ENCODE measurements at places on chromosomes 3 and 15.

DNA sequence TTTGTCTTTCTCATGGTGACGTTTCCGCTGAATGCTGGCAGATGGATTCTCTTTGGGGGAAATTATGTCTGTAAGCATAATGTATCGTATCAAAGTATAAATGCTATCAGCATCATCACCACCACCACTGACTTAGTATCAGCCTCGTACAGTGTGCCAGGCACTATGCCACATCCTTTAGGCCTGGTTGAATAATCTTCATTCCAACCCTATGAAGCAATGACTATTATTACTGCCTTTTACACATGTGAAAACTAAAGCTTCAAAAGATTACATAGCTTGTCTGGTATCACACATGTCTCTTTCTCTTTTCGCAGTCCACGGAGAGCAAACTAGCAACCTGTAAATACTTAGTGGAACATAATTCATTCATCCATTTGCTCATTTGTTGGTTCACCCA is 166.7 kb upstream of the PRICKLE2 start:
- no peak for DNase-seq

GRCh38 chr3:195263193-195263924 is 7.6 kb downstream of the XXYLT1 start:
- no peak for DNase-seq

GRCh38 chr3:71120012-71120411 is 463.5 kb downstream of the FOXP1 start:
- DNase-seq: no peak

DNA sequence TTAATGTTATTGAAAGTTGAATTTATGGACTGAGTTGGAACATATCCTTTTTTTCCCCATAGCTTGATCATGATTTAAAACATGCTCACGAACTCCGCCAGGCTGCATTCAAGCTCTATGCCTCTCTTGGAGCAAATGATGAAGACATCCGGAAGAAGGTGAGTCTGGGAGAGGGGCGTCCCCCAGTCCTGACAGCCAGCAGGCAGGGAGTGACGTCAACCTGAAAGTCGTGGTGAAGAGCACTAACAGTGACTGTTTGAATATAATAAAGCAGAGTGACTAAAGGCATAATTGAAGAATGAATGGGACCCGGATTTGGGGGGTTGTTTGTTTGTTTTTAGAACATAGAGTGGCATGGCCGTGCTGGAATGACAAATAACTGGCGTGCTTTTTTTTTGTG is 57.9 kb downstream of the ARMC8 start:
- DNase-seq: no peak

GRCh38 chr3:70853161-70853944 is 540.9 kb upstream of the MDFIC2 start:
- DNase-seq: no peak

GRCh38 chr15:81418891-81419290 is 44.9 kb upstream of the TMC3 start:
- DNase-seq: no peak

- DNase-seq: no peak
These were observed 56.8 kb upstream of the INSYN1 start for GRCh38 chr15:73809728-73810501.

GRCh38 chr3:20652231-20652986 is 466.4 kb upstream of the SGO1 start:
- no peak for DNase-seq

- no peak for DNase-seq
These were observed 50.9 kb downstream of the CEP63 start for GRCh38 chr3:134536781-134537180.

GRCh38 chr3:157100096-157100477 is 59.9 kb downstream of the CCNL1 start:
- no peak for DNase-seq

GRCh38 chr15:64466408-64467141 is 6.2 kb downstream of the ZNF609 start:
- DNase-seq: no peak

DNA sequence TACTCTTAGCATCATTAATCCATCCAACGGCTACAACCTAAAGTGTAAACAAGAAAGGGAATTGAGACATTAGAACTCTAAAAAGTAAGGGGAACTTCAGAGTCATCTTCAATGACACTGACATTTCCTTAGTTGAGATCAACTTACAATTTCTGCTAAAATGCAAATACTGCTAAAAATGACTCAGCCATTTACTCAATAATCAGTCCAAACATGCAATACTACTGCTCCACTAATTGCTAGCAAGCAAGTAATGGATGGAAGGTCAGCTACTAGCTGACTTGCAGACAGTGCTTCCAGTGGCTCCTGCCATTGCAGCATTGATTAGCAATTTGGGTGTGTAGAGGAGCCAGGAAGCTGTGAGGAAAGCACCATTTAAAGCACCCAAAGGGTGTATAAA is 28.4 kb downstream of the CD200R1L start:
- no peak for DNase-seq

GRCh38 chr3:43810797-43811196 is 120.1 kb downstream of the ABHD5 start:
- no peak for DNase-seq

GRCh38 chr3:147943265-147943945 is 534.2 kb downstream of the ZIC1 start:
- no peak for DNase-seq

- DNase-seq: no peak
These were observed 310.6 kb downstream of the MAGI1 start for GRCh38 chr3:65728138-65728537.

DNA sequence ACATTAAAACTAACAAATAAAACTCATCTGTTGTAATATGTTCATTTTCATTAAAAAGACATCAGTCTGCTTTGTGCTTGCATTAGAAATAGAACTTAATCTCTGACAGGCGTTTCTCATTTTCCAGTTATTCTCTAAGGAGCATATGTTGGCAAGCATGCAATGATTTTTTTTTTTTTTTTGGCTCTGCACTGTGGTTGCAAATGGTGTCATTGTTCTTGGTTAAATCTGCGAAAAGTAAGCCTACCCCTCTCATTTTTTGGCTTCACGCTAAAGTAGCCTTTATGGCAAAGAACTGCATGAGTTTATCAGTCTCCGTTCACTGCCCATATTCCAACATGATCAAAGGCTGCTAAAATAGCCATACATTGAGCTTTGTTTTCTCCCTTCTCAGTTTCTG is 403.2 kb downstream of the MECOM start:
- DNase-seq: no peak

DNA sequence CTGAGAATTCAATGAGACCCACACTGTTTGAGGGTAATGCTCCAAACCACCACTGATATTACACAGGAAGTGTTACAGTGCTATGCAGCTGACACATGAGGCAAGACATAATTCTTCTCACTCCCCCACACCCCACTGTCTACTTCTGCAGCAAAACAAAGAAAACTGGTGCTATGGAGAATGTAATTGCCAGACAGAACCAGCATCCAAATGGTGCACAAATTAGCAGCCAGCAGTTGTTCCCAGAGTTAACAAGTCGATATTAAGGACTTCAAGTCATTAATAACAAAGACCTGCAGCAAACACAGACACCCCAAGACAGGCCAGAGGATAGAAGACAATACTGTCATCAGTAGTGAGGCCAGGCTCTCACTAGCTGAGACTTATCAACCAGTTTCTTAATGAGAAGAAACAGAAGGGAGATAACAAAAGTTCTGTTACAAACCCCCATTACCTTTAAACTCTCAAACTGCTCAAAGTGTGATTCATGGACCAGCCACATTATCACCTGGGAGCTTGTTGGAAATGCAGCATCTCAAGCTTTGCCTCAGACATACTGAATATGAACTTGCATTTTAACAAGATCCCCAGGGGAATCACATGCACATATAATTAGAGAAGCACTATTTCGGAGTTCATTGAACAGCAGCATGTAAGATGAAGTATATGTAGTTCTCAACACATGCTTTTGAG is 58.7 kb upstream of the FNDC3B start:
- no peak for DNase-seq

DNA sequence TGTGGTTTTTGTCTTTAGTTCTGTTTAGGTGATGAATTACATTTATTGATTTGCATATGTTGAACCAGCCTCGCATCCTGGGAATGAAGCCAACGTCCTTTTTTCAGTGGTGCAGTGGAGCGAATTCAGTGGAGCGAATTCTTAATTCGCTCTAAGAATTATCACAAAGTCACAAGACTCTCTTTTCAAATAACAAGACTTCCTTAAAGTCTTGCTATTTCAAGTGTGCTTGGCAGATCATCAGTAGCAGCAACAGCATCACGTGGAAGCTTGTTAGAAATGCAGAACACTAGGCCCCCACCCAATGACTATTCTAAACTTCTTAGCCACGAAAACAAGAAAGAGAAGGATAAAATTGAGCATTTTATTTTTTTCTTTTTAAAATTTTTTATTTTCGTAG is 58.1 kb upstream of the CD200R1L start:
- no peak for DNase-seq

DNA sequence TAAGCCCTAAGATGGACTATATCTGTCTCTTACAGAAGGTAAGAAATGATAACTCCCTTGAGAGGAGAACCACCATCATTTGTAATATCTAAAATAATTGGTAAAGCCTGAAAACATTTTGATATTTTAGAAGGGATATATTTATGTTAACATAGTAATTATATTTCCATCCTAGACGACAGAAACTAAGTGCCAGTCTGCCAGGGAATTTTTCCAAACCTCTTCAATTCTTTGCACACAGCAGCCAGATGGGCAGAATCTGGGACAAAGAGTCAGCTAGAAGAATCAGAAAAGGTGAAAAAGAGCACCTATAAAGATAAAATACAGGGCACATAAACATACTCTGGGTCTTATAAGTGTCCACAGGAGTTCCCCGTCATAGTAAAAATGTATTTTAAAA is 70.0 kb upstream of the CBLB start:
- no peak for DNase-seq

- DNase-seq: no peak
These were observed 21.1 kb downstream of the MAPK6 start for GRCh38 chr15:52039925-52040781.

DNA sequence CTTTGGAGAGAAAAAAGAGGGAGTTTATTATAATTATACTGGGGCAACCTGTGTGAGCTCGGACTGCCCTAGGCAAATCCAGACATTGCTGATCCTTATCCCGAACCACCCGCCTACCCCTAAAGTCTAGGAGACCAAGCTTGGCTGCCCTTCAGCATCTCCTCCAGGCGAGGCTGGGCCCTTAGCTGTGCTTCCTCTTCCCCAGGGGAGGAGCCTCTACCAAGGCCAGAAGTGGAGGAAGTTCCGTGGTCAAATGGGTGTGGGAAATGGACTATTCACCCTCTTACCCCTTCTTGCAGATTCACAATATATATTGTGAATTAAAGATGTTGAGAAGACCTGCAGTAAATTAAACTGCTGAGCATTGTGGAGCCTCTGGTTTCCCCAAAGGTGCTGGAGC is 158.3 kb upstream of the HES1 start:
- no peak for DNase-seq

DNA sequence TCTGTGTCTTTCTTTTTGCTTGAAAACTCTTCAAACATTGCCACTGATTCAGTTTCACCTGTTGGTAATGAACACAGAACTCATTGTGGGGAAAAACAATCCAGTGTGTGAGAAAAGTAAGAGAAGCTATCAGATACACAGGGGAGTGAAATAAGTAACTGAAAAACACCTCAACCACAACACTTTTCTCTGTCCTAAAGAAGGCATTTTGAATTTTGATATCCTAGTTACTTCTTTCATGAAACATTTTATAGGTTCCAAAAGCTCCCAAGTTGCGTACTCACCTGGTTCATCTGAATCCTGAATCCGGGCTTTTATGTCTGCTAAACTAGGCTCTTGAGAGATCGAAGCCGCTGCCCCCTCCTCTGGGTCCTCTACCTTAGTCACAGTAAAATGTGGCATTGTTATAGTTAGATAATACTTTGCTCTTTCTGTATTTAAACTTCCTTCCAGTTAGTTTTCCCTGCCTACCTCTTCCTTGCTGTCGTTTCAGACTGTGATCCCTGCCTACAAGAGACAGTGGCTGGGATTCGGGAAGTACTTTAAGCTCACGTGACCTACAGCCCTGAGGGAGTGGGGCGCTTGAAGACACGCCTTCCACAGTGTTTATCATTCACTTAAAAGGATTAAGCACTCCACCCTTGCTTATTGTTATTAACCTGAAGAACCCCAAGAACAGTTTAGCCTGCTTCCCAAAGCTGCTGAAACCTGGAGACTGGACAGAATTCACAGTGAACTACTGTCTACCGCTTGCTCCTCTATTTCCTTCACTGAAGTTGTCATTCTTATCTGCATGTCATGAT is 19.1 kb downstream of the SLC12A6 start:
- DNase-seq: no peak

- no peak for DNase-seq
These were observed 115.7 kb upstream of the P2RY1 start for GRCh38 chr3:152719264-152719663.

DNA sequence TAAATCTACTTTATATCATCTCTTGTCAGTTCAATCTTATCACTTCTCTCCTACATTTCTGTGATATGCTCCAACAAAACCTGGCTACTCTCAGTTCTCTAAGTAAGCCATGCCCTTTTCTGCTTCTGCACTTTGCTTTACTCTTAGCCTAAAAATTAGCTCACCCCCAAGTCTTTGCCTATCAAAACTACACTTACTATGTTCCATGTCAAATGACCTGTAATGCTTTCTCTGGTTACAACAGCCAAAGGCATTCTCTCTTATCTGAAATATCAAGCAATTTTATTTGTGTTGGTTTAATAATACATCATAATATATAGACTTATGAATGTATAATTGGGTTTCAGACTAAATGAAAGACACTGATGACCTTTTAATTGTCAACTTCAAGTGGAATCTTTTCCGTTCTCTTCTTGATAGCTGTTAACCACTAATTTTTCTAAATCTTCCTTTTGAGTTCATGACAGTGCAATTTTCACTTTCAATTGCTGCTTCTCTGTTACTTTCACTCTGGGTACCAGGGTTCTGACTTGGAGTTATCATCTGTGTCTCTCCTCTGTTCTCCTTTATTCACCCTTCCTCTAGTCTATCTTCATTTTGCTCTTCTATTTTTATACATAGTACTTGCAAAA is 619.0 kb upstream of the GOLIM4 start:
- DNase-seq: peak; percentile 10

DNA sequence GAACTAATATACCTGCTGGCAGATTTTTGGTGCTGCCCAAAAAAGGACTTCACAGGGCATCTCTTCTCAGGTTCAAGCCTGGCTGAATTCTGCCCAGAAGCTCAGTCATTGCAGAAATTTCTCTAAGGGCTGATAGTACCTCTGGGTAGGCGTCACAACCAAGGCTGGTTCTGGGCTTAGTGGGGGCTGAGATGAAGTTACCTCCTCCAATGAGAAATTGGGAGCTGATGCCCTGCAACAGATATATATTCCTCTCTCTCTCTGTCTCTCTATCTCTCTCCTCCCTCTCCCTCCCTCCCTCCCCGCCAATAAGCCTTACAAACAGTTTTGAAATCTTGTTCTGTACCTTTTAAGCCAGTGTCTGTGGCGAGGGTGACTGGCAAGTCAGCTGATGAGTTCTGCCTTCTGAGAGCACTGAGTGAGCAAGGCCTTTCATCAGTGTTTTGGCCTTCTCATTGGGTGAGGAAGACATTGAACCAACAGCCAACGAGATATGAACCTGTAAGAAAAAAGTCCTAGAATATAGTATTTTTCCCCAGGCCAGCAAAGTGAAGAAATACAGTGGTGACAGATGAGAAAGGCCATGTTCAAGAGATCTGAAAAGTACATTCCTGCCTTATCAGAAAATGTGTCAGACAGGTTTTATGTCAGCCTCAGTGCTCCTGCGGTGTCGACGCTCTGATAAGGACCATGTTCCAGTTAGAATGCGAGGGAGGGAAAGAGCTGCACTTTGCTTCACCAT is 45.5 kb downstream of the TMEM39A start:
- no peak for DNase-seq
